ENCODE measurements at places on chromosomes 3 and 15. TPM values are rescaled to one million over a fixed set of nuclear protein-coding genes. Genes with fewer than 3 reads are reported as not detected.

The SLC6A1 gene
- total RNA-seq = not detected

The TMEM207 gene
- total RNA-seq = not detected

The TMEM266 gene
- total RNA-seq = 0.38 TPM

The SMCO1 gene
- not detected for total RNA-seq

The SPATA12 gene
- 0.57 TPM for total RNA-seq

The NRROS gene
- 2.2 TPM for total RNA-seq

The EDEM1 gene
- total RNA-seq = 55.9 TPM

The OCA2 gene
- not detected for total RNA-seq

The FAM107A gene
- not detected for total RNA-seq

The UBAP1L gene
- total RNA-seq = 3.1 TPM

The CMTM6 gene
- total RNA-seq = 61.0 TPM

The CFAP91 gene
- total RNA-seq = 0.48 TPM

The ZNF501 gene
- 3.9 TPM for total RNA-seq

The PPIB gene
- total RNA-seq = 345 TPM

The GOLGA8S gene
- 0.09 TPM for total RNA-seq

The ATP8B4 gene
- 0.20 TPM for total RNA-seq
